D721Med (cell line): ENCODE measurements at places on chromosomes 7 and 10.

DNA sequence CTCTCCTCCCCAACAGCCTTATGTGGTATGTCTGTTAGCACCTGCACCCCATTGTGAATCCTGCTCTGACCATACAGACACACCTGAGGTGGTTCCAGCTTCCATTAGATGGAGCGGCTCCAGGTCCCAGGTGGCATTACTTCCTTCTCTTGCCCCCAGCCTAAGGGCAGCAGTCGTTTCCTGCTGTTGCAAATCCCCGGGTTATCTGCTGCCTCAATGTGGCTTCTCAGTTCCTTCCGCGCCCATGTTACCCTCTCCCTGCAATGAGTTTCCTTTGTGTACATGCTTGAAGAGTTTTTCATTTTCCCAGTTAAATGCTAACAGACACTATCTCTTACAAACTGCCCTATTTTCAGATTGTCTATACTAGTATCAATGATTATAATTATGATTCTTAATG, 62.8 kb upstream of the PRKCQ start:
- no peak for DNase-seq

- DNase-seq: no peak
Measured at GRCh38 chr10:132619927-132620326, 82.3 kb downstream of the INPP5A start.

- DNase-seq: no peak
Measured at GRCh38 chr7:76193883-76194282, 7.8 kb upstream of the SRRM3 start.

- no peak for DNase-seq
Measured at GRCh38 chr7:133561396-133561795, 308.5 kb downstream of the EXOC4 start.

- DNase-seq: no peak
Measured at GRCh38 chr7:138072726-138073125, 3.5 kb upstream of the AKR1D1 start.

DNA sequence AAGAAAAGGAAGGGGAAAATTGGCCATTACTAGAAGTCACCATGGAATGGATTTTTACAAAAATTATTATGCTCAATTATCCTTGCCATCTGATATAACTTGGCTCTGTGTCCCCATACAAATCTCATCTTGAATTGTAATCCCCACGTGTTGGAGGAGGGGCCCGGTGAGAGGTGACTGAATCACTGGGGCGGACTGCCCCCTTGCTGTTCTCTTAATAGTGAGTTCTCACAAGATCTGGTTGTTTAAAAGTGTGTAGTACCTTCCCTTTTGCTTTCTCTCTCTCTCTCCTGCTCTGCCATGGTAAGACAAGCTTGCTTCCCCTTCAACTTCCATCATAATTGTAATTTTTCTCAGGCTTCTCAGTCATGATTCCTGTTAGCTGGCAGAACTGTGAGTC, 1023.6 kb downstream of the XPNPEP1 start:
- no peak for DNase-seq

DNA sequence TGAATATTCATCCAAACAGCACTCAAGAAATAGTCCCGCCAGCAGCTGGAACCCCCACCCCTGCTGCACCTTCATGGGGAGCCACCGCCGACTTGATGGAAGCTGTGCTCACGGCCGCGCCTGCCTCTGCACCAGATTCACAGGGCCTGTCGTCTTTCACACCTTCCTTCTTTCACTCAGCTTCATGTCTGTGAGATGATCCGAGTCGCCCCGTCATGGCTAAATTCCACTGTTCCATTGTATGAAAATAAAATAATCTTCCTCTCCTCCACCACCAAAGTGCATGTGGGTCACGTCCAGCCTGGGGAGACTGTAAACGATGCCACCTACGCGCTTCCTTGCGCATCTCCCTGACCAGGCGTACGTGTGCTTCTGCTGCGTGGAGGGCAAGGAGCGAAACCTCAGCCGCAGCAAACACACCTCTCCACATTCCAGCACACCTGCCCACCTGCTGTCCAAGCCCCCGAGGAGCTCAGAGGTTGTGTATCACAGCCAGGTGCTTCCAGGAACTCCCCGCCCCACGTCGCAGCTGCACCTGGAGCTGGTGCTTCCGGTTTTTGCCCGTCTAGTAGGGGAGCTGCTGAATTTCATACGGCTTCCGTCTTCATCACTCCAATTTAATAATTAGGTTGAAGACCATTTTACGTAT, 137.0 kb downstream of the PTPRN2 start:
- no peak for DNase-seq

GRCh38 chr7:3866277-3866676, 565.2 kb downstream of the SDK1 start:
- no peak for DNase-seq

- no peak for DNase-seq
Measured at GRCh38 chr10:117094856-117095255, 43.2 kb downstream of the VAX1 start.

- DNase-seq: no peak
Measured at GRCh38 chr7:105875505-105875904, 894 bp downstream of the ATXN7L1 start.

DNA sequence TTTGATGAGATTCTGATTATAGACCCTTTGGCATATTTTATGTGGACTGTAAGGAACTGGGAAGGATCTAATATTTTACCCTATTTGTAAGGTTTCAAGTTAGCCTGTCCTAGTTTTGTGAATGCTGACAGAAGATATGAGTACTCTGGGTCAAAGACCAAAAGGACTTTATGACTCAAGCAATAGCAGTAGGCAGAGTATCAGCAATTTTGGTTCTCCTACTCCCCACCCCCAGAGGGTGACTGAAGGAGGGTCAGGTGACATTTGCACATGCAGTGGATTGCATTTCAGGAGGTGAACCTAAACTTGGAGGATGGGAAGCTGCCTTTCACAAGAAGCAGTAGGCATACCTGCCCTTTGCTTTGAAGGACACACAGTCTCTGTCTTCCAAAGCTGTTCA, 84.0 kb upstream of the KLF6 start:
- DNase-seq: no peak

DNA sequence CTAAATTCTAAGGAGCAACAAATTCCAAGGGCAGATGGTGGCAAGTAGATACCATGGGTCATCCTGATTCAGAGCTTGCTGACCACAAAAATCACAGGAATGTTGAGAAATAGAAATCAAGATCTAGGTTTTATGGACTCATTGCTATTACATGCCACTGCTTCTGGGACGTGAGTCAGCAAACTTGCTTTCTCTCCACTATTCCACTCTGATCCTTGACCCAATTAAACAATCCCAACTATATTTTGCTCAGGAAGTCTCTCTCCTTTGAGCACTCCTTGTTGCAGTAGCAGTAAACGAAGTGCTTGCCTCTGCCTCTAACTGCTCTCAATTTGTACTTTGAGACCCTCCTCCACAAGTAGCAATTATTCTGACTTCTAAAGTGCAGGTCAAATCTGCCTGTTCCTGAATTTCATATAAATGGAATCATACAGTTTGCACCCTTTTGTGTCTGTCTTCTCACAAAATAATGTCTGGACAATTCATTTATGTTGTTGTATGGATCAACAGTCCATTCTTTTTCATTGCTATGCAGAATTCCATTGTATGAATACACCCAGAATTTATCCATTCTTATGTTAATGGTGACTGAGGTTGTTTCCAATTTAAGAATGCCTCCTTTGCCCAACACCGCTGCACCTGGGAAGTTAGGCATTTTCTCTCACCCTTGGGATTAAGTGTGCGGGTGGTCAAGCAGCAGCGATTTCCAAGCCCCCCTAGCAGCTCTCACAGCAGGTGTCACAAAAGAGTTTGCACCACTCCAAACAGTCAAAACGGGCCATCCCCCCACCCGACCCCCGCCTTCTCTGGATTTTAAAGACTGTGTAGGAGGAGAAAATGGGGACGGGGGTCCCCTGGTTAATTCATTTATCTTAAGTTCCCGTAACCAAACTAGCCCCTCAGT, 35.9 kb downstream of the ACSM6 start:
- no peak for DNase-seq

- DNase-seq: no peak
Measured at GRCh38 chr7:50631639-50632038, 66.4 kb upstream of the DDC start.

DNA sequence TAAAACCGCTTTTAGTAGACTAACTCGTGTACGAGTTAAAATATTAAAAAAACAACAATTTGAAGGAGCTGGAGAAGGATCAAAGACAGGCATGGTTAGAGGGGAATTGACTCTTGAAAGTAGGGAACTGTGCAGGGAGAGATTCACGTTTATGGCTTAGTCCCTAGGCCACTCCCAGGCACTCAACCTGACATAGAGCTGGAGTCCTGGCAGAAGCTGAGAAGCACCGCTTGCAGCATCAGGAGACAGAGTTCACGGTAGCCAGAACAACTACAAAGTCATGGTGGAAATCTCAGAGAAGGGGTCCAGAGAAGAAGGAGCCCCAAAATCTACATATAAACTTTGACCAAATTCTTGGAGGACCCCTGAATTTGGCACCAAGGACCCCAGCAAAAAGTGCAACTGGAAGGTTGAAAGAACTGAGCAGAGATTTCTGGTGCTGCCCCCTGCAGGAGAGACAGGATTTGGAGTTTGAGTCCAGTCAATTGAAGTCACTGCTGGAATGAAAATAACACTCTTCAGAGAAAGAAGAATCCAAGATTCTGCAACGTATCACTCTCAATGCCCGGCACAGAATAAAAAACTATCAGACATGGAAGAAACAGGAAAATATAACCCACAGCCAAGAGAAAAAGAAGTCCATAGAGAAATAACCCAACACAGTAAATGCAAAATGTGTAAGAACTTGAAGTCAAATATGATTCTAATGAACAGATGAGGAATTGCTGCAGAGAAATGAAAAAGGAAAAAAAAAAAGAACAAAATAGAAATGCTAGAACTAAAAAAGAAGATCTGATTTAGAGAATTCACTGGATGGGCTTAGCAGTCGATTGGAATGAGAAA, 493.3 kb upstream of the PODXL start:
- no peak for DNase-seq

- no peak for DNase-seq
Measured at GRCh38 chr7:141612861-141613260, 61.7 kb downstream of the AGK start.

GRCh38 chr10:58963101-58963534, 213.3 kb upstream of the PHYHIPL start:
- no peak for DNase-seq

DNA sequence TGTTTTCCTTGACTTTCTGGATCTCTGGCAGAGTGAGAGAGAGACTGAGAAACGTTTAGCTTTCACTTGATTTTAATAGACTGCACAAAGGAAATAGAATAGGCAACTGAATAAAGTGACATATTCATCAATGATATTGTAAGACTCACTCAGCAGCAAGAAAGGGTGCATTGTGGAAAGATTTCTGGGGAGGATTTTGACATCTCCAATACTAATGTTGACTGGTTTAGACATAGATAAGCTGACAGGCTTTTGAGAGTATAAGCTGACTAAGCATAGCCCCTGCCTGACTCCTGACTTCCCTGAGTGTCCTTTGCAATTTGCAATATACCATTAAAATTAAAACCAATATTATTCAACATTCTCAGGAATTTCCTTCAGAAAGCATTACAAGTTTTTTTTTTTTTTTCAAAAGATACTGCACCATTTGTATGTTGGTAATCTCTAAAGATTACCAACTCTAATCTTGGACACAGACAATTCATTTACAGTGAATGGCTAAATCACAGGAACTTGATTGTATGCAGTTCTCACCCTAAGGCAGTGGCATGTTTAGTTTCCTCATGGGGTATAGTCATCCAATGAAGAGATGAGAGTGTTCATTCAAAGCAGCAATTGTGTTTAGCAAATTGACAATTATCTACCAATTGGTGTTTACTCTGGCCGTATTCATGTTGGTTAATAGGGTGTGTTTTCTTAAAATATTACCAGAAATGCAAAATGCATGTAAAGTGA, 325.6 kb downstream of the SORCS3 start:
- no peak for DNase-seq

- DNase-seq: no peak
Measured at GRCh38 chr10:112601214-112602090, 154.4 kb downstream of the VTI1A start.

GRCh38 chr10:7811000-7811399, 7.3 kb upstream of the TAF3 start:
- DNase-seq: no peak

- DNase-seq: no peak
Measured at GRCh38 chr10:67725567-67725966, 29.6 kb upstream of the CTNNA3 start.

GRCh38 chr10:12635127-12635541, 285.8 kb downstream of the CAMK1D start:
- no peak for DNase-seq

- DNase-seq: no peak
Measured at GRCh38 chr10:77784856-77785255, 141.7 kb downstream of the DLG5 start.

DNA sequence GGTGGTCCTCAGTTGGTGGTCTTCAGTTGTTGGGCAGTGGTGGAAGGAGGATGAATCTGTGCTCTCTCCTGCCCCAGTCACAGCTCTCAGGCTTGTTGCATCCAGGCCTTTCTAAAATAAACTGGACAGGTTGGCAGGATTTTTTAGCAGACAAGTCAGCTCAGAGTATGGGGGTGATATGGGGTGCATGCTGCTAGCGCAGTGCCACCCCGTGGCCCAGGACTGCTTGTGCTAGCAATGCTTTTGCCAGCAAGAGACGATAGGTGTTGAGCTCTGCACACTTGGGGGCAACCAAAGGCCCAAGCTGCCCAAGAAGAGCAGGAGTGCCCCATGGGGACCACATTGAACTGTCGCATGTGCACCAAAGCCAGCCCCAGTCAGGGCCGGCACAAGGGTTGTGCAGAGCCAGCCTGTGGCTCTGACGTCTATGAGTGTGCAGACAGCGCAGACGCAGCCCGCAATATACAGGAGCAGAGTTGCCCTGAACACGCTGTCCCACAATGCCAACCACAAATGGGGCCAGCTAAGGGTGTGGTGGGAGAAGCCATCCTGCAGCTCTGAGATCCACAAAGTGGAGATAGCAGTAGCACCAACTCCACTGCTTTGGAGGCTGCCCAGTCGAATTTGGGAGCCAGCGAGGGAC, 49.8 kb upstream of the PDSS1 start:
- DNase-seq: no peak

DNA sequence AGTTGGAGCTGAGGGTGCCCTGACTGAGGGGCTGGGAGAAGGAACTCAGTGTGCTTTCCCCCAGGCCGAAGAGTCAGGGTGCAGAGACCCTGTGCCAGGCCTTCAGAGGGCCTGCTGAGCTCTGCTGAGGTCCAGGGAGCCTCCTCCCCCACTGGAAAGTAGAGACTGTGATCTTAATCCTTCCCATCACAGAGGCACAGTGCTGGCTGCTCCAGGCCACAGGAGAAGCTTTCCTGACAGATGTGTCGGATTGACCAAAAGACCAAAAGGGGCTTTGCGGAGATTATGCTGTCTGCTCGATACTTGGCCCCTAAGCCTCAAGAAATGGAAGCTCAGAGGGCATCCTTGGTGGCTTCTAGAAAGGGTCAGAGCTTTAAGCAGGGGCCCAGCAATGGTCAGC, 32.9 kb upstream of the BTRC start:
- DNase-seq: peak; percentile 68

GRCh38 chr7:124635416-124635815, 130.2 kb downstream of the GPR37 start:
- no peak for DNase-seq

GRCh38 chr7:29891766-29892165, 85.5 kb downstream of the WIPF3 start:
- no peak for DNase-seq

- DNase-seq: no peak
Measured at GRCh38 chr7:32250471-32251260, 180.5 kb upstream of the PDE1C start.

GRCh38 chr7:51160990-51161615, 155.5 kb downstream of the COBL start:
- DNase-seq: no peak
